Left ventricle myocardium superior (tissue), 1 donor: ENCODE measurements at places on chromosomes 12 and 14. TPM values are rescaled to one million over a fixed set of nuclear protein-coding genes. Genes with fewer than 3 reads are reported as not detected.

DNA sequence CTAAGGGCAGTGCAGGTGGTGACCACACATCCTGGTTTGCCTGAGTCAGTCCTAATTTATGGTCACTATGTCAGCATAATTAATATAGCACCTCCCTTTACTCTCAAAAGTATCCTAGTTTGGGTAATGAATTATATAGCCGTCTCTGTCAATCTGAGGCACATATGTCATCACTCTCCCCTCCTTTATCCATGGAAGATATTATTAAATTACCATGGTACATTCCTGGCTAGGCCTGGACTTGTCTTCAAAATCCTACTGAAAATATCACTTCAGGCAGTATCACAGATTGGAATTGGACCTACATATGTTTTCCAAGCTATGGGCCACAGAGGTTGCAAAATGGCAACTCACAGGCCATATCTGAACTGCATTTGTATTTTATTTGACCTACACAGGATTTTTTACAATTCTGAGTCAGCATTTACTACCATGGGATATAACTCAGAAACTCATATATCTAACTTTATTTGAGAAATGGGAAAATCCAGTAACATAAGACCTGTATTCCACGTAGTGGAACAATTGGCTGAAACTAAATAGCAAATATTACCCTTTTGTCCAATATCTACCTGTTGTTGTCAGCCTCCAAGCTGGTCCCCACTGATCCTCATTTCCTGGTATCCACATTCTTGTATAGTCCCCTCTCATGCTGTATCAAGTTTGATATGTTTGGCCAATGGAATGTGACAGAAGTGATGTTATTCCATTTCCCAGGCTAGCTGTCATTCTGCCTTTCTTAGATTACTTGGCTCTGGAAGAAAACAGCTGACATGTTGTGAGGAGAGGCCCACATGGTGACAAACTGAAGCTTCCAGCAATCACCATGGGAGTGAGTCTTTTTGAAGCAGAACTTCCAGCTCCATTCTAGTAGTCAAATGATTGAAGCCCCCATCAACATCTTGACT lies 102.5 kb upstream of the MDM1 start:
- no peak for DNase-seq

GRCh38 chr14:76196980-76197695 lies 45.4 kb downstream of the GPATCH2L start:
- no peak for DNase-seq

- no peak for DNase-seq
These were observed 366.5 kb upstream of the OR4E1 start for GRCh38 chr14:22039938-22040780.

- DNase-seq: no peak
These were observed 25.6 kb downstream of the NDUFA12 start for GRCh38 chr12:94977766-94978468.

GRCh38 chr14:86619726-86620125 lies 1089.8 kb downstream of the FLRT2 start:
- DNase-seq: no peak

- no peak for DNase-seq
These were observed 557 bp downstream of the COPS7A start for GRCh38 chr12:6724409-6724797.

GRCh38 chr12:11697131-11697530 lies 47.7 kb downstream of the ETV6 start:
- DNase-seq: no peak

DNA sequence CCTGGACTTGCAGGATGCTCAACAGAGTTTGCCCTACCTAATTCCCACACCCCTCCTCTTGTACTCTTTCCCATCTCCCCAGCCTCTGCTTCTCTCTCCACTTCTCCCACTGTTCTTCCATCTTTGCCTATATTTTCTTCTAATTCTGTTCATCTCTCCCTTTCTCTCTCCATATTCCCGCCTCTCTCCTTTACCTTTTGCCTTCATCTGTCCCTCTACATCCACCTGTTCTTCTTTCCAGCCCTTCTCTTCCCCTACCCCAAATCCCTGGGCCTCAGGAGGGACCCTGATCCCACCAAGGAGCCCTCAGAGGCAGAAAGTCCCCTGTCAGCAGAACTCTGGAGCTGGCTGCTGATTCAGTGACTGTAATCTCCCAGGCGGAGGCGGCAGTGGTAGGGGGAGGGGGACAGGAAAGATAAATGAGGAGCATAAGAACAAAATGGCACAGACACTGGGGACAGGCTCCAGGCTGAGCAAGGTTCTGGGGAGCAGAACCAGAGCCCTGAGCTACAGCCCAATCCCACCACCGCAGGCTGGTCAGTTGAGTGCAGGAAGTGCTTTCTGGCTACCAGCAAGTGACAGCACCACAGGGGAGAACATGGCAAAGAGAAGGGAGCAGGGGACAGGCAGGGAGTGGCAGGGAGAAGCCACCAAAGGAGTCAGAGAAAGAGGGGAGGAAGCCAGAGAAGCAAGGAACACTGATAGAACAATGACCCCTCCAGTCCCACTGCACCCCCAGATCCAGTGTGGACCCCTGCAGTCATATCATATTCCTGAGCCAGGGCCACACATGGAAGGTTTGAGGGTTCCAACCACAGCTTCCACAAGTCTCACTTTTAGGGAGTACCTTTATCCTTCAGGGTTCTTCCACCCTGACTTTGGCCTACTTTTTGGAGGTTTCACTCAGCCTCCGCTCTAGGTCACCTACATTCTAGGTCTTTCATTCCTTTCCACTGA lies 27.0 kb downstream of the SMUG1 start:
- DNase-seq: no peak

GRCh38 chr12:106973545-106973944 lies 13.4 kb downstream of the MTERF2 start:
- DNase-seq: no peak

DNA sequence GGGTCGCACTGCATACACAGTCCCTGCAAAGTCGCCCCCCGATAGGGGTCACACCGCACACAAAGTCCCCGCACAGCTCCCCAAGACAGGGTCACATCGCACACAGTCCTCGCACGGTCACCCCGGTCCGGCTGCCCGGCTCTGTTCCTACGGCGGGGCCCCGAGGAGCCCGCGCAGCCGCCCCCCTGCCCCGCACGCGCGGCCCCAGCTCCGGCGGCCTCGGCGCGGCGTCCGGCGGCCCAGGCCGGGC lies 300 bp downstream of the SSH1 start:
- DNase-seq: no peak

DNA sequence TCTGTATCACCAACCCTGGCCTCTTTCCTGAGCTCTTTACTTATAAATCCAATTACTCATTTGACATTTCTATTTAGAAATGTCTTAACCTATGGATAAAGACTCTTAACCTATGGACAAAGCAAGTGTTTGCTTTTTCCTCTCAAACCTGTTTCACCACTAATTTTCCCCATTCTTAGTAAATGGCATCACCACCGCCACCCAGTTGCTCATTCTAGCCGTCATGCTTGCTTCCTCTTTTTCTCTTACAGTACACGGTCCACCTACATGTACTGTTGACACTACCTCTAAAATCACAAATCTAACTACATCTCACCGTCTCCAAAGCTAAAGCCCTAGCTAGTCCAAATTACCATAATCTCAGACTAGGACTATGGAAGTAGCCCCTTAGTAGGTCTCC lies 60.0 kb downstream of the CAPS2 start:
- DNase-seq: no peak

GRCh38 chr12:106296179-106296877 lies 6.2 kb upstream of the TCP11L2 start:
- no peak for DNase-seq

- peak; percentile 85 for DNase-seq
These were observed 79.2 kb downstream of the B4GALNT3 start for GRCh38 chr12:538731-539539.

DNA sequence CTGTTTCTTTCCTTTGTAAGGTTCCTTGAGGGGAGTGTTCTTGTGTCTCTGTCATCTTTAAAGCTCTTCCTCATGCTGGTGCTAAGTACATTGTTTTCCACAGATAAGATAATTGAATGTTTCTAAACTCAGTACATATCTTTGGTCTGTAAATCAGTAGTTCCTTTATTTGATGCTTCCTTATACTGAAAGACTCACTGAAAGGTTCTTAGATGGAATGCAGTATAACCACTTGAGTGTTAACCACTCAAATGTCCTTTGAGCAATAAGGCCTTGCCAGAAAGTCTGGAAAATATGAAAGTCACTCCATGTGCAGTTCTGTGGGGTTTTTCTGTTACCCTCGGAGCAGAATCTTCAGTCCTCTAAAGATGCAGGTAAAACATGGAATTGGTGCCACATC lies 23.0 kb upstream of the RNU6-8 start:
- no peak for DNase-seq

GRCh38 chr14:99424306-99424877 lies 56.3 kb downstream of the SETD3 start:
- DNase-seq: no peak

DNAH10 gene
- 0.25 TPM for total RNA-seq

PTPN6 gene
- total RNA-seq: 6.0 TPM

KRT74 gene
- total RNA-seq: not detected

PRH2 gene
- not detected for total RNA-seq

CEBPE gene
- total RNA-seq: not detected

NFATC4 gene
- 21.7 TPM for total RNA-seq

BATF gene
- total RNA-seq: 0.74 TPM

MYL2 gene
- 22,131 TPM for total RNA-seq
